SHP77 treated with DMSO at 0.1 percent for 48 hours (cell line): ENCODE measurements at places on chromosomes 7 and 10.
A peak's percentile ranks its signal among the peaks of the same experiment; 100 is the strongest.

- no peak for DNase-seq
These were observed 198.3 kb upstream of the KAT6B start for GRCh38 chr10:74628136-74628535.

DNA sequence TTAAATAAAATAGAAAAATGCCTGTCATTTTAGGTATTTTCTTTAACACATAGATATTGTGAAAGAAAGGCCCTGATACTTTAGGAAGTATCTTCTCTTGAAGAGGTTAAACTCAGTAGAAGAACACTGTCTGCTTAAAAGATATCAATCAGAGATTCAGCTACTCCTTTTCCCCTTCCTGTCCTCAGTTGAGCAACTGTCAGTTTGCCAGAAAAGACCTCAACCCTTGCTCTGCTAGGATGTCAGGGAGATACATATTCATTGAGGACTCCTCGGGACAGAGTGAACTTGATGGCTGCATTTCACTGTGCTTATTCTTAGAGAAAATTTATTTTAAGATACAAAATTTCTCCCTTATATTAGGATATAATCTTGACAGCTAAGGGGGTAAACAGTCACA, 173.6 kb upstream of the CACNA2D1 start:
- DNase-seq: no peak

GRCh38 chr7:7897509-7897908, 71.1 kb upstream of the GLCCI1 start:
- no peak for DNase-seq

DNA sequence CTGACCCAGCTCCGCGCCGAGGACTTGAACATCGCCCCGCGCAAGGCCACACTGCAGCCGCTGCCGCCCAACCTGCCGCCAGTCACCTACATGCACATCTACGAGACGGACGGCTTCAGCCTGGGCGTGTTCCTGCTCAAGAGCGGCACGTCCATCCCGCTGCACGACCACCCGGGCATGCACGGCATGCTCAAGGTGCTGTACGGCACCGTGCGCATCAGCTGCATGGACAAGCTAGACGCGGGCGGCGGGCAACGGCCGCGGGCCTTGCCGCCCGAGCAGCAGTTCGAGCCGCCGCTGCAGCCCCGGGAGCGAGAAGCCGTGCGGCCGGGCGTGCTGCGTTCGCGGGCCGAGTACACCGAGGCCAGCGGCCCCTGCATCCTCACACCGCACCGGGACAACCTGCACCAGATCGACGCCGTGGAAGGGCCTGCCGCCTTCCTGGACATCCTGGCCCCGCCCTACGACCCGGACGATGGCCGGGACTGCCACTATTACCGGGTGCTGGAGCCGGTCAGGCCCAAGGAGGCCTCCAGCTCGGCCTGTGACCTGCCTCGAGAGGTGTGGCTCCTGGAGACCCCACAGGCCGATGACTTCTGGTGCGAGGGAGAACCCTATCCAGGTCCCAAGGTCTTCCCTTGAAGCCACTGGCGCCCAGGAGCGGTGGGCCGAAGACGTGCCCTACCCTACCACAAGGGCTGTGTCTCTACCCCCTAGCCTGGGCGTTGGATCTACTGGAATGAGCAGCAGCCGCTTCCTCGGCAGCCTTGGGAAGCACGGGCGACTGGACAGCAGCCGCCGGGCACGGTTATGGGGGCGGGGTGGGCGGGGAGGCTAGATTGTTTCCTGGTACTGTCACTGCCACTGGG, 945 bp downstream of the ADO start:
- no peak for DNase-seq

GRCh38 chr7:15687546-15688278, 1.2 kb upstream of the MEOX2 start:
- no peak for DNase-seq

- no peak for DNase-seq
These were observed 156.0 kb downstream of the PLCE1 start for GRCh38 chr10:94149702-94150101.

GRCh38 chr10:26932576-26932975, 71.8 kb upstream of the ABI1 start:
- no peak for DNase-seq

- DNase-seq: peak; percentile 21
These were observed 977 bp upstream of the SFR1 start for GRCh38 chr10:104120903-104121484.

DNA sequence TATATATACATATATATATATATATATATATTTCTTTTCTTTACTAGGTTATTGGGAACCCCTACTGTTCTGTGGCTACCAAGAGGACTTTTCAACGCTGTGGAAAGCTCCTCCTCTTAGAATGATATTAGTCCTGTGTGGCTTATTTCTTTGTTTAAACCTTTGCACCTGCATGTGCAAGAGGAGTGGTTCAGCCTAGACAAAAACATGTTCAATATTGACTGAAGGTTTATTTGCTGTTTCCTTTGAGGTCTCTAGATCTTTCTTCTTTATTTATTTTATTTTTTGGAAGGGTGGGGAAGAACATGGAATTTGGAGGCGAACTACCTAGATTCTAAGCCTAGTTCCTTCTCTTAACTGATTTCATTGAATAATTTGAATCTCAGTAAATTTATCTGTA, 118.1 kb downstream of the GNAT3 start:
- DNase-seq: peak; percentile 53

GRCh38 chr7:151660141-151660540, 140.4 kb upstream of the RHEB start:
- no peak for DNase-seq

DNA sequence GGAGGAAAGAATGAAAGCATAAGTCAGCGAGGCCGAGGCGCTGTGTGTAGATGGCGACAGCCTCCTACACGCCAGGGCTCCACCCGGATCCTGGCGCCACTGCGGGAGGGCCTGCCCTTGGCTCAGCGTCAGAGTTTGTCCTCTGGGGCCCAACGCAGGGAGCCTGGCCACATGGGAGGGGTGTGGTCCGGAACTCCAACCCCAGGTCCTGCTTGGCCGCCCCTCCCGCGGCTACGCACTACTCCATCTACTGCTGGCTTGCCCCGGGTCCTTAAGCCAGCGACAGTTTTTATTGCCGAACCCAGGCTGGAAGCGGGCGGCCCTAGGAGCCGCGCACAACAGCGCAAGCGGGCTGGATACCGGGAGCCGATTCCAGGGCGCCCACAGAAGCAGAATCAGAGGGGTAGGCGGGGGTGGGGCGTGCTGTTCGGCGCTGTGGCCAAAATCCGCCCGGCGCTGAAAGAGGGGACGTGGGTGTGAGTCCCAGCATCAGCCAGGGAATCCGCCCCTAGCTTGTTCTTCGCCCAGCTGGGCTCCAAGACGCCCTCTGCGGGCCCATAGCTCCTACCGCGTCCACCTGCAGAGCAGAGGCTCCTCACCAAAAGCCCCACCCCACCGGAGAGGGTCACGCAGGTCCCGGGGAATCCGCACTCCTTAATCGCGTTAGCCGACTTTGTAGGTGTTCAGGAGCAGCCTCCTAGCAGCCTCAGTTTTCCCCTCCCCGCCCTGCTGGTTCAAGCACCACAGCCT, 4.5 kb downstream of the KAZALD1 start:
- peak; percentile 62 for DNase-seq

DNA sequence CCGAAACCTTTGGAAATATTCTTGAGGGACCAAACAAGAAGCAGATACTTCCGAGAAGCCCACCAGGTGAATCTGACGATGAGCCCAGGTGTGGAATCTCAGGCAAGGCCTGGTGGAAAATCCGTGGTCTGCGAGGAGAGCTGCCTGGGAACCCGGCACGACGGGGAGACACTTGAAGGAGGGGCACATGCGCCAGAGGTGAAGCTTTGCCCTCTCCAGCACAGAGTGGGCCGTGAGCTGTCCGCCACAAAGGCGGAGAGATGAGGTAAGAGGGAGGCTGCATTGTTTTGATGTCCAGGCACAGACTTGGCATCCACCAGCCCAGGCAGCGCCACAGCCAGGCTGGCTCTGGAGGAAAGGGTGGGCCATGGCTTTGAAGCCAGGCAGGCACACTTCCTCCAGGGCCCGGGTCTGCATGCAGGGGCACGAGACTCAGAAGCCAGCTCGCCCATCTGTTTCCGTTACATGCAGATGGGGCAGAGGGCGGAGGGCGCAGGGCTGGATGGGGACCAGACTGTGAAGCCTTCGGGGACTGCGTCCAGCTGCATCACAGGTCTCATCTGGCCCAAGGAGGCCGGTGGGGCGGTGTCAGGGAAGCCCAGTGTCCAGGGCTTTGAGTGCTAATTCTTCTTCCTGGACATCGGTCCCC, 45.4 kb downstream of the CALML3 start:
- no peak for DNase-seq

GRCh38 chr7:135755351-135755753, 6.7 kb upstream of the FAM180A start:
- DNase-seq: peak; percentile 90

DNA sequence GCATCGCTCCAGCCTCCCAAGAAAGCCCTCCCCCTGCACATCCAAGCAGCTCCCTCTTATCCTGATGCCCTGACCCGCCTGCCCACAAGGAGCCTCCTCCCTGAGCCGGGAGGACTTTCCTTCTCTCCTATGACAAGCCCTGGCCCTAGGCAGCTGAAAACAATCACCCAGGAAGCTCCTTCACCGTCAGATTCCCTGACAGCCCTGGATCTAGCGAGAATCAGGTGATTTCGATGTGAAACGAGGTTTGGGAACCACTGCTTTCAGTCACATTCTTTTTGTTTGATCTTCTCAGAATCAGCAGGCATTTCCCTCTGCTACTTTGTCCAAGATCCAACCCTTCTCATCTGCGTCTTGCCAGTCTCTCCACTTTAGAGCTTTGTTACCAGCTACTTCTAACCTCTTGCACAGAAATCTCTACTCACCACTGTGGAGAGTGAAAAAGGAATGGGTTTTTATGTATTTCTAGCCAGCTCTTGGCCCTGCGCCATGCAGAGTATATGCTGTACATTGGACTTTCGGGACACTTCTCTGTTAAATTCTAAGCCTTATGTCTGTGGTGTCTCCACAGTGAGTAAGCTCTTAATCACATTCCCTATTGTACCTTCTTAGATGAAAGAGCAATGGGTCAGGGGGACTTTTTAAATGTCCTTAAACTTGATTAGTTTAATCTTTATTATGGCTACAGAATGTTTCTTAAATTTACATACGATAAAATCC, 253.2 kb upstream of the C7orf33 start:
- DNase-seq: no peak

- DNase-seq: no peak
These were observed 786.5 kb upstream of the C7orf33 start for GRCh38 chr7:147804032-147804431.

- no peak for DNase-seq
These were observed 615.3 kb upstream of the MGMT start for GRCh38 chr10:128851726-128852125.

- no peak for DNase-seq
These were observed 41.6 kb downstream of the MRPS33 start for GRCh38 chr7:140972876-140973829.

GRCh38 chr7:137658190-137658900, 188.4 kb downstream of the DGKI start:
- DNase-seq: no peak

DNA sequence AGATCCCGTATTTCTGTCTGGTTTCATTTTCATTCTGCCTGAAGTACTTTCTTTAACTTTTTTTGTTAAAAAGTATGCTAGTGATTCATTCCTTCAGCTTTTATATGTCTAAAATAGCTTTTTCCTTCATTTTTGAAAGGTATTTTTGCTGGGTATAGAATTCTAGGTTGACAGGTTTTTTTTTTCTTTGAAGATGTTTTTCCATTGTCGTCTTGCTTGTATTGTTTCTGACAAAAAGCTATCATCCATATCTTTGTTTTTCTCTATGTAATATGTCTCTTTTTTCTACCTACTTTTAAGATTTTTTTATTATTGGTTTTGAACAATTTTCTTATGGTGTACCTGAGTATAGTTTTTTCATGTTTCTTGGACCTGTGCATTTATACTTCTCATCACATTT, 8.2 kb downstream of the CUTC start:
- no peak for DNase-seq

GRCh38 chr10:117555863-117556262, 13.3 kb downstream of the EMX2 start:
- DNase-seq: no peak

GRCh38 chr7:51024867-51025266, 242.2 kb upstream of the GRB10 start:
- DNase-seq: no peak

- DNase-seq: no peak
These were observed 12.1 kb upstream of the TRPV6 start for GRCh38 chr7:142897691-142898090.

GRCh38 chr10:24287559-24288195, 78.7 kb downstream of the KIAA1217 start:
- DNase-seq: no peak

DNA sequence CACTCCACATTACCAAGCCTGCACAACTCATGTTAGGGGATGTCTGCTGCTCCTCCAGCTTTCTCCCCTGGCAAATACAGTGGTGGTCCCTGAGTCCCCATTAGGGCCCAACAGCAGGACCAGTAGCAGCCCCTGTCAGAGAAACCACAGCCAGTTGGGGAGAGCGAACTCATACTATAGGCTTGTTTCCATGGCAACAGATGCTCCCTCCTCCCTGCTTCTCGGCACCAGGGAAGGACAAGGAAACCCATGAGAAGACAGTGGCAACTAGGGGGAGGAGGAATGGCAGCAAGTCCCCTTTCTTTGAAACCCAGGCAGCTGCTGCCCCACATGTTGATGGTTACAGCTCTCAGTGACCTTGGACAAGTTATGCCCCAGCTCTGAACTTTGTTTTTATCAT, 326.4 kb downstream of the KCNMA1 start:
- no peak for DNase-seq

DNA sequence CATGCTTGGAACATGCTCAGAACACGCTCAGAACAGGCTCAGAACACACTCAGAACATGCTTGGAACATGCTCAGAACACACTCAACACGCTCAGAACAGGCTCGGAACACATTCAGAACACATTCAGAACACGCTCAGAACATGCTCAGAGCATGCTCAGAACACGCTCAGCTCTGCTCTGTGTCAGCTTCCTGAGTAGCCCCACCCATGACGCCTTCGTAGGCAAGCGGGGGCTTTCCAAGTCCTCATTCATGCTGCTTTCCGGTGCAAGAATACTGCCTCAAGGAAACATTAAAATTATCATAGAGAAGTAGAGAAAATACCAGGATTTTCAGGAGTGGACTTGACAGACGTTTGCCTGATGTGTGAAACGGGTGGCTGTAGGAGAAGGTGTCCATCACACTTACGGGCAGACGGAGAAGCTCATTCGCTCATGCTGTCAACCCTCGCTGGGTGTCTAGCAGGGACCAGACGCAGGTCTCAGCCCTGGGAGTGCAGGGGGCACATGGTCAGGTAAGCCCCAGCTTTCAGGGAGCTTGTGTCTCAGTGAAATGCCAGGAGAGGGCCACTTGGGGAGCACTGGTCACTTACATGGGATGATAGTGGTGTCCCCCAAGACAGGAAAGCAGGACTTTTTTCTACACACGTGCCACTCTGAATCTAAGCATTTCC, 24.7 kb downstream of the EN2 start:
- DNase-seq: no peak
